ENCODE measurements at places on chromosomes 2 and 18. TPM values are rescaled to one million over a fixed set of nuclear protein-coding genes. Genes with fewer than 3 reads are reported as not detected.

GRCh38 chr2:110770404-110770958 lies 38.1 kb downstream of the ACOXL start:
- no peak for DNase-seq

GRCh38 chr2:239027391-239028252 lies 179.7 kb downstream of the TWIST2 start:
- no peak for DNase-seq

- DNase-seq, result no peak
These were observed 4.2 kb downstream of the GALNT13 start for GRCh38 chr2:153875801-153876466.

DNA sequence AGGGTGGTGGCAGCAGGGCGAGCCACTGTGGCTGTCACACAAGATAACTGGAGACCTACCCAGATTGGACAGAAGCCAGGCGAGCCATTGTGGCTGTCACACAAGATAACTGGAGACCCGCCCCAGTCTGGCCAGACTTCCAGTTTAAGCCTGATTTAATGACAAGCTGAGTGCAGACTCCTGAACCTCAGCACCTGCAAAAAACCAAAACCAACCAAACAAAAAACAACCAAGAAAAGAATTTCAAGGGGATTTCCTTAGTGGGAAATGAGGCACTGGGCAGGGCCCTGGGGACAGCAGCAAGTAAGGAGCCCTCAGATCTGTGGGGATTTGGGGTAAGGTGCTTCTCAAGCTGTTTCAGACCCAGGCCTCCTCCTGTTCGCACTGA lies 95.2 kb upstream of the BOD1L2 start:
- DNase-seq, result no peak

GRCh38 chr2:19635951-19636510 lies 265.8 kb downstream of the TTC32 start:
- no peak for DNase-seq

- no peak for DNase-seq
These were observed 95.7 kb downstream of the CEP192 start for GRCh38 chr18:13086906-13087305.

DNA sequence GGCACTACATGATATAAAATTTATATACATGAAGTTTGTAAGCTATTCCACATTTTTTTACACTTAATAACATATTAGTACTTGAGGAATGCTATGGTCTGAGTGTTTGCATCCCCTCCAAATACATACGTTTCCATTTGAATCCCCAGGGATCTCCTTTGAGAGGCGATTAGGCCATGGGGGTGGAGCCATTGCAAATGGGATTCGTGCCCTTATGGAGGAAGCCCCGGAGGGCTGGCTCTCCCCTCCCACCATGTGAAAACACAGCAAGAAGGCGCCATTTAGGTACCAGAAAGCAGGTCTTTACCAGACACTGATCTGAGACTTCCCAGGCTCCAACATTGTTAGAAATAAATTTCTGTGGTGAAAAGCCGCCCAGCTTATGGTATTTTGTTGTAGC lies 20.8 kb upstream of the MBP start:
- no peak for DNase-seq

IL36RN gene
- not detected for total RNA-seq

RNF152 gene
- total RNA-seq, result not detected

DPYSL5 gene
- total RNA-seq, result not detected
